ENCODE measurements at places on chromosomes 6 and 20.

GRCh38 chr6:4645713-4646360, 130.4 kb upstream of the CDYL start:
- DNase-seq: no peak

GRCh38 chr6:134481966-134482365, 164.1 kb upstream of the SGK1 start:
- no peak for DNase-seq

- no peak for DNase-seq
These were observed 334.7 kb downstream of the BCKDHB start for GRCh38 chr6:80441131-80441530.

DNA sequence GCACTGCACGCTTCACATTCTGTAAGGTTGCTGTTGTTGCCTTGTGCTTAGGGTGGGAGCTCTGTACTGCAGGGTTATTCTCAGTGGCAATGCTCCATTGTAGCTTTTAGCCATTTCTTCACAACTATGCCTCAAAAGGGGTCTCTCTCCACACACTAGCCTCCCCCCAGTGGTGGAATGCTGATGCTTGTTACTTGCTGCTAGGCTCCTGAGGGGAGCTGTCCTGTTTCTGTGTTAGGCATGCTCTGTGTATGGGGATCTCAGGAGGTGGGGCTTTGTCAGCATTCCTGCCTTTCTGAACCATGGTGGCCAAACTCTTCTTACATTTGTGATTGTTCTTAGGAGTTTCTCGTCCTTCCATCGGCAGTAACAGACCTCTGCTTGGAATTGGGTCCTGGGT, 18.8 kb downstream of the TMEM170B start:
- DNase-seq: no peak

- no peak for DNase-seq
These were observed 21.8 kb downstream of the SYNDIG1 start for GRCh38 chr20:24491041-24491756.

- no peak for DNase-seq
These were observed 46.7 kb downstream of the SLC35D3 start for GRCh38 chr6:136968837-136969236.

DNA sequence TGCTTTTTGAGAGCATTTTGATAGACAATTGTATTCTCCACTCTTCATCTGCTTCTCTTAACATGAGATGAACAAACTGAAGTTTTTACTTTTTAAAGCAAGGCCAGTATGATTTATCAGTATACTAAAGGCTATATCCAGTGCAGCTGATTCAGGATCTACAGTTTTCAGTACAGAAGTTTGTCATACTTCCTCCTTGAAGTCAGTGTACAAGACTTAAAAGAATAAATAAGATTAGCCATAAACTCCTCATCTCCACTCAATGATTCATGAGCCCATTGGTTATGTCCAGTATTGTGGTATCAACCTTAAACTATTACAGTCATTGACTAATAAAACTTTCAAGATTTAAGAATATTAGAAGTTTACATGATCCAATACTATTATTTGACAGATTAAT, 374.8 kb upstream of the EPHA7 start:
- DNase-seq: no peak

GRCh38 chr20:62816031-62816883, 593 bp upstream of the COL9A3 start:
- no peak for DNase-seq

DNA sequence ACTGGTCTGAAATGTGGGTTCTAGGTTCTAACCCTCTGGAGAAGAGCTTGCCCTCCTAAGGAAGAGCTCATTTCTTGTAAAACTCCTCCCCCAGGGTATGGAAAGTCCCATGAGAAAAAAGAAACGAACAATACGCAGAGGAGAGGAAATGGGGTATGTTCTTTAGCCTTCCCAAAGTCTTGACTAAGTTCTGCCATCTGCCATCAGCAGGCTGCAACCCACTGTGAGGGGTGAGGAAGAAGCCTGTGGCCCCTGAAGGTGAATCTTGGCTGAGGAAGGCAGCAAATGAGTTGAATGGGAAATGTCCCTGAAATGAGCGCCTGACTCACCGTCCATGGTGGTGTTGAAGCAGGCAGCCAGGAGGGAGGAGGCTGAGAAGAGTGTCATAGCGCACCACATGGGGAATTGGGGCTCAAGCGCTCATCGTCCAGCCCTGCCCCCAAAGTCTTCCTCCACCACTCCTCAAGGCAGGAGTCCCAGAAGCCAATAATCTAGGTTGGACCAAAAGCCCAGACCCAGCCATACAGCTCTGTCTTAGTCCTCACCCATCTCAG, 10.4 kb upstream of the MATN4 start:
- no peak for DNase-seq

DNA sequence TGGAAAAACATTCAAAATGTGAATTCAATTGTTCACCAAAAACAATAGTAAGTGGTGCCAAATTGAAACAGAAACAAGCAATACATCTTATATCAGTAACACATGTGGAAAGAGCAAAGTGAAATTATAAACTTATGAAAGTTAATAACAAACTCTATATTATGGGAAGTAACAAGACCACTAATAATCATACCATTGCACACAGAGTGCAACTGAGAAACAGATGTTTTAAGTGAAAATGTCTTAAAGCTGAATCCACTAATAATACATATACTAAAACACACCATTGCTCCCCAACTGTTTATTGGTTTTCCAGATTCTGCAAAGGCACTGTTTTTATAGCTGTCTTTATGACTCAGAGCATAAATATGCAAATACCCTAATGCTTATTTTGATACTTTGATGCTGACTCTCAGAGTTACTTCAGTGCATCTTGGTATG, 292.3 kb downstream of the RFPL4B start:
- DNase-seq: no peak

DNA sequence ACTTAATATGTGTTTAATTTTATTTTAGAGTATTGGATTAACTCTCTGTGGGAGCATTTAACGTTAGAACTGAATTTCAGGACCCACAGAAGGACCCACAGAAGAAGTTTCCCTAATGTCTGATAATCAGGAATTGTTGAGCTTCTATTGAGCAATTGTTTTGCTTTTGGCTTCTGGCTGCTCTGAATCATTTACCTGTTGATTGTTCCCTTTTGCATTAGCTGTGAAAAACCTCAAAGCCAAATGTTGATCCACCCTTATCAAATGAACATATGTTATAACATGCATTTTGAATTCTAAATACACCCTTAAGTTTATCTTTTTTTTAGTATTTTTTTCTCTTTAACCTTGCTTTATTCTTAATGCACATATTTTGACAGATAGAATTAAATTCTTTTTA, 393.5 kb downstream of the LAMA2 start:
- DNase-seq: no peak

DNA sequence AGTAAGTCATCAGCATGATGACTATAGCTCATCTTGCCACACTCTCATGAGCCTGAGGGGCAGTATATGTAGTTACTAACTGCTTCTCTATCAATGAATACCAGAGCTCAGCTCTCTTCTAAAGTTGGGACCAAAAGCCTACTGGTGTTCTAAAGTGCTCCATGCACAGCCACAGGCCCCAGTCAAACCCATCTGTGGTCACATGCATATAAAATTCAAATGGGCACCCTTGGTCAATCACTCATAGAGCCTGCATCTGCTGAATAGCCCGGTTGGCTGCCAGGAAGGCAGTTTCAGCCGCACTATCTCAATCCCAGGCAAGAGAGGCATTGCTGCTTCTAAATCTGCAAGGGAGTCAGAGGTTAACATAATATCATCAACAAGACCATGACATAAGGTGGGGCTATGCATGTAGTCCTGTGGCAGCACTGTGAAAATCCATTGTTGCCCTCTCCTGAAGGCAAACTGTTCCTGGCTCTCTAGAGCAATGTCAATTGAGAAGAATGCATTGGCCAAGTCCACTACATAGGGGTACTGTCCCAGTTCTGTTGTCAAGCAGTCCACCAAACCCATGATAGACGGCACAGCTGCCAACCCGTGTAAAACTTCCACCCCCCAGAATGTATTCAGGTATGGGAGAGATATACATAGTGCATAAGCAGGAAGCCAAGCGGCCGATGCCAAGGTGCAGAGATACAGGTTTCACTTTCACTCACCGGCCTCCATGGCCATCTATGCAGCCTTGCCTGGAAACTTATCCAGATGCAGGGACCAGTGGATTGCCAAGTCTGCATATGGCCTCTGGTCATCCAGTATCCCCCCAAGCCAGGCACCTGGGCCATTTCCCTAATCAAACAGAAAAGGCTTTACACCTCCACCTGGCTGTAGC, 76.2 kb downstream of the ALDH8A1 start:
- DNase-seq: no peak

GRCh38 chr6:16873698-16874097, 112.4 kb upstream of the ATXN1 start:
- no peak for DNase-seq

DNA sequence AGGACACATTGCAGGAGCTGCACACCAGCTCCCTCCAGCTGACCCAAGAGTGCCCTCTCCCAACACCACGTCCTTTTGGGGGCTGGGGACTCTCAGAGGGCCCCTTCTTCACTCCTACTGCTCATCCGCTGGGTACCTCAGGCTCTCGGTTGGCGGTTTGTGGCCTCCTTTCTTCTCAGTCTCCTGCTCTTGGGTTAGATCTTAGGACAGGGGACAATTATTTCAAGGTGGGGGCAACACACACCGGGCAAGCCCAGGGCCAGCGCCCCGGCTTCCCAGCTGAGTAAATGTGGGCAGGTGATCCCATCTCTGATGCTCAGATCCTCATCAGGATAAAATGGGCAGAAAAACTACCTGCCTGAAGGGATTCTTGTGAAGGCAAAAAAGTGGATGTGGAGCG, 1.1 kb downstream of the TCF15 start:
- DNase-seq: no peak
